ENCODE measurements at places on chromosomes 3 and 15.

- DNase-seq, result no peak
Measured at GRCh38 chr3:148162132-148162531, 535.6 kb upstream of the AGTR1 start.

- DNase-seq, result no peak
Measured at GRCh38 chr15:80559761-80560160, 135.3 kb upstream of the ABHD17C start.

DNA sequence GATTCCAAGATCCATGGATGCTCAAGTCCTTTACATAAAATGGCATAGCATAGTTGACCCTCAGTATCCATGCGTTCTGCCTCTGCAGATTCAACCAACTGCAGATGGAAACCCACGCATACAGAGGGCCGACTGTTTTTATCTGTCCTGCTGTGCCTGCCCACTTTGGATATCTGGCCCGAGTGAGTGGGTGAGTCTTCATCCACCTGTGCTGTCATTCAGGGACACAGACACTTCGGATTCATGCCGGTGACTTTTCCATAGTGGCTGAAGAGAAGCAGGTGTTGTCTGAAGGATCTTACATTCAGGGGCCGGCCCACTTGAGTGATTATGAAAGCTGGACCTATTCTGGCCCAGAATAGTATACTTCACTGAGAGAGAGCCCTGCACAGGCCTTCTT is 85.1 kb downstream of the RYR3 start:
- DNase-seq, result no peak

GRCh38 chr15:88623061-88623460 is 1.9 kb downstream of the AEN start:
- peak; percentile 74 for DNase-seq

DNA sequence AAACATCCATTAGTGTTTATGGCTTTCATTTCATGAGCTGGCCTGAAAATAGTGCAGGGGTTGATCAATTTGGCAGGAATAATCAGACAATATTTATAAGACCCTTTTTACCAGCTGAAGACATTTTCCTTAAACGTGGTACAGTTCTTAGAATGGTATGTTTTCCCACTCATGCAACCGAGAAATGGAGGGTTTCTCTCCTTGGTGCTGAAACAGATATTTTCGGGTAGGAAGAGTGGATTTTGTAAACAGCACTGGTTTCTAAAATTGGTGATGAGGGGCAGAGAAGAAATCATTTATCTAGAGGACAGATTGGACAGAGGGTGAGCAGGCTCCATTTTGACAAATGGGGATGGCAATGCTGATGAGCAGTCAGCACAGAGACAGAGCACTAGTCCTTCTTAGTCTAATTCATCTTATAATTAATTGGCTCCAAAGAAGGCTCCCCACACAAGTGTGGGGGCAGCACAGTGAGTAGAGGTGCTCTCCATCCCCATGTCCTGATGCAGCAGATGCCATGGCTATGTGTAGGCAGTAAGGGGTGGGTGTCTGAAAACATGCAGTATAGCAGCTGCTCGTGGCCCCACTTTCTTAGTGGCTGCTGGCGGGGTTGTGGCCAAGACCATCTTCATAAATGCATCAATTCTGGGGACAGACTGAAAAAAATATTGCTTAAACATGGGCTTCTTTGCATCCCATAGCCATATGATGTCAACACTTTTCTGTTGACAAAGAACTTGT is 18.1 kb upstream of the SLC7A14 start:
- peak; percentile 4 for DNase-seq

GRCh38 chr15:68809517-68809916 is 11.2 kb downstream of the ANP32A start:
- no peak for DNase-seq

DNA sequence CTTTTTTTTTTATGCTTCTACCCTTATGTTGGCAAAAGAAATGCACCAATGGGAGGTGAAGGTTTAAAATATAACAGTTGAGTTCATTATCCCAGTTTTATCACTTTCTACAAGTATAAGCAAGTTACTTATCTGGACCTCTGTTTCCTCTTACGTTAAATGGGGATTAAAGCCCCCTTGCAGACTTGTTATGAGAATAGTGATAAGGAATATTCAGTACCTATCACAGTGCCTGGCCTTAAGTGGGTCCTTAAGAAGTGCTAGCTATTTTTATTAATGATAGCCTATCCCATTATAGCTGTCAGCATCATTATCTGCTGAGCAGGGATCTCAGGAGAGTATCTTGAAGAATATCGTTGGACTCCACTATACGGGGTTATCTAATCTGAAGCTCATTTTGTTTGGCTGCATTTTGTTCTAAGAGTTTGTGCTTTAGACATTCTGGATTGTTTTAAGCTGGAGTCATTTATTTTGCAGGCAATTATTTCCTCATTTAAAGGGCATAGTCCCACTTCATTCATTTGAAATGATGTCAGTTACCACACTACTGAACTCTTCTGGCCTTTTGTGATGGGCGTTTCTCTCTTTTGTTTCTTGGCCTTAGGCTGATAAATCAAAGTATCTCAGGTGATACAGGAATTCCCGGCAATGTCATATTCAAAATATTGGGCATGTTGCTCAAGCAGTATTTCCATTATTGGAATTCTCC is 28.8 kb downstream of the RAB8B start:
- no peak for DNase-seq

- DNase-seq, result peak; percentile 13
Measured at GRCh38 chr15:29089731-29090616, 179.6 kb downstream of the NSMCE3 start.

- peak; percentile 72 for DNase-seq
Measured at GRCh38 chr15:33126559-33127290, 67.8 kb downstream of the FMN1 start.

GRCh38 chr3:48429317-48429959 is 448 bp downstream of the PLXNB1 start:
- peak; percentile 47 for DNase-seq

GRCh38 chr3:173789530-173790162 is 392.1 kb downstream of the NLGN1 start:
- no peak for DNase-seq

GRCh38 chr15:96947296-96948229 is 617.1 kb downstream of the NR2F2 start:
- DNase-seq, result no peak

DNA sequence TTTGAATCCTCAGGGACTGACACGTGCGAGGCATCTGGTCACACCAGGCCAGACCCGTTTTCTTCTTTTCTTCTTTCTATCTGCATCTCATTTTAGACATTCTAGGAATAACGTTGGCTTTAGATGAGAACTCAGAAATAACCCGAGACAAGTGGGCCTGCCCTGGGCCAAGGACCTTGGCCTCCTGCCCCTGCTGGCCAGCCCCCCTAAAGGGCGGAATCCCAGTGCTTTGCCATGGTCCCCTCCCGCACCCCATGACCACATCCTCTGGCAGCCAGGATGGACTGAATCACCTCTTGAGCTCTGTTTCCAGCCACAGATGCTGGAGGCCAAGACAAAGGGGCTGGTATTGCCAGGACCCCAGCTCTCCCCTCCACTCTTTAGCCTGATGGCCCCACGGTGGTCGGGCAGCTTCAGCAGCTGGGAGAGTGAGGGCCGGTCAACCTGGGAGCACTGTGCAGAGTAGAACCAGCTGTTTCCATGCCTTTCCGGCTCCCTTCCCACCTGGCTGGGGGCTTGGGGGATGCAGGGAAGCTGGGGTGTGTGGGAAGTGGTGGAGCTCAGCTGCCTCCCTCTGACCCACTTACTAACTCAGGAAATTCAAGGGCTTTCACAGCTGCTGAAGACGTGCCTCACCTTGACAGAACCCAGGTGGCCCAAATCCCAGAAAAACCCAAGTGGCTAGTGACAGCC is 190.9 kb downstream of the FAM43A start:
- DNase-seq, result no peak

GRCh38 chr3:123283657-123284398 is 82.1 kb downstream of the SEC22A start:
- no peak for DNase-seq
